ENCODE measurements at places on chromosomes 3 and 15. TPM values are rescaled to one million over a fixed set of nuclear protein-coding genes. Genes with fewer than 3 reads are reported as not detected.

Gene GASK1A
- total RNA-seq: not detected

GRCh38 chr3:155697542-155697941 is 47.3 kb downstream of the PLCH1 start:
- DNase-seq: no peak

Gene KBTBD8
- total RNA-seq: 8.3 TPM

- no peak for DNase-seq
These were observed 118.5 kb upstream of the ABHD17C start for GRCh38 chr15:80576519-80577090.

Gene IQCF5
- not detected for total RNA-seq

DNA sequence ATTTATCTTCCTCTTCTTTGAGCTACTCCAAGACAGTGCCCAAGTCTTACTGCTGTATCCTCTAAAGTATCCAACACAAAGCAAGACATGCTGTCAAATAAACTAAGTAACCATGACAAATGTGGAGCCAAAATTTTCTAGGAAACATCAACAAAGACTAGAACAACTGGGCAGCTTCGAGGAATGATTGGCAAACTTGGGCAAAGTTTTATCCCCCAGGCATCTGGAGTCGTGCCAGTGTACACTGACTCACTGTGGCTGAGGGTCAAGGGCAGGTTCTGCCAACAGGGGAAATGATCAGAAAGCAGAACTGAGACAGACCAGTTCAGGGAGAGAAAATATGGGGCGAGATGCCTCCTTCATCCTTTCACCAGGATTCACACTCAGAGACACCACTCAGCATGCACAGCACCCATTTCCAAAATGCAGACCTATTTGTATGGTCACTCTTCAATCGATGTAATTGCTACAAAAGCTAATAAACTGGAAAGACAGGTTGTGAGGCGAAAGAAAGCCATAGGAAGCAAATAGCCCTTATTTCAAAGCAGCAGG is 65.8 kb downstream of the MB21D2 start:
- DNase-seq: no peak

GRCh38 chr3:51813539-51813938 is 34.5 kb upstream of the IQCF6 start:
- DNase-seq: no peak

Gene RPL29
- total RNA-seq: 1,423 TPM

DNA sequence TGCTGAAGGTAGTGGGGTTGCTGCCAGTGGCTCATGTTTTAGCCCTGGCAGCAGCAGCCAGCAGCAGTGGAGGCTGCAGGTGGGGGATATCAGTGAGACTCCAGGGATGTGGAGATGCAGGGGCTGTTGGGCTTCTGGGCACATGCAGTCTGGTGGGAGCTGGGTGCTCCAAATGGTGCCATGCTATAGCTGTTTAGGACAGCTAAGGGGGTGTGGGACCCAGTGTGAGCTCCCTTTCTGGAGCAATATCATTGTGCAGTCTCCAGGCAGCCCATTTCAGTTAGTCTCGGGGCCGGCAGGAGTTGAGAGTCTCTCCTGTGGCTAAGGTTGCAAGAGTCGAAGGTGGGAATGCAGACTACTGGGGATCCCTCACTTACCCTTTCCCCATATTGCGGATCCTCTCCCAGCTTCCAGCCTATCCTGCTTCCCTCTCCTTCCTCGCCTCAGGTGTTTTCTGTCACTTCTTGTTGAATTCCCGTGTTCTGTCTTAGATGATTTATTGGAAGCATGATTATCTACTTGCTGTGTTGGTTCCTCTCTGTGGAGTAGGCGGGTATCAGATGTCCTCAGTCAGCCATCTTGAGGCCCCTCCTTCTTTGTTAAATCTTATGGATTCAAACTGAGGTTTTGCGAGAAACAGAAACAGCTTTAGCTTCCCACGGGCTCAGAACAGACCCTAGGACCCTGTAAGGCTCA is 112.0 kb downstream of the FAM43A start:
- DNase-seq: no peak

DNA sequence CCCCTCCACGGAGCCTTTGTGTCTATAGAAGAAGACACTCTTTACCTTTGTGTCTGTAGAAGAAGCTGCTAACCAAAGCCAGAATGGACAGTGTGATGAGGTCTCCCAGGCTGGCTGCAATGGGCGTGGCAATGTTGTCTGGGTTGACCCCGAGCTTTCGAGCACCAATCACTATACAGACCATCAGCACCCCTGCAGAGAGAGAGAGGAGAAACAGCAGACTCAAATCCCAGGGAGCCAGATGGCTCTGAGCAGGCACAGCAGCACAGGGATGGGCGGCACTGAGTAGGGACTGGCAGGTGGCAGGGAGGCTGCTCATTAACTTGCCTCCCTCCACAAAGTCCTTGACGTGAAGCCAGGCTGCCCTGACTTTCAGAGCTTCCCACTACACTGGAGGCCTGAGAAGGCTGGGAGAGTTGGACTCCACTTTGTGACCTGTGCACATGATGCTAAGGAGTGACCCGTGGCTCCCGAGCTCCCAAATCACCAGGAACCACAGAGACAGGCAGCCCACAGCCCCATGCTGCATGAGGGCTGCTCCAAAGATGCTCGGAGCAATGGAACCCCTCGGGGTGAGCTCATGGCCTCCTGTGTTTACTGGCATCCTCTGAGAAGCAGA is 53.9 kb downstream of the ROPN1B start:
- no peak for DNase-seq

- DNase-seq: no peak
These were observed 13.1 kb upstream of the SEC13 start for GRCh38 chr3:10334042-10334441.

DNA sequence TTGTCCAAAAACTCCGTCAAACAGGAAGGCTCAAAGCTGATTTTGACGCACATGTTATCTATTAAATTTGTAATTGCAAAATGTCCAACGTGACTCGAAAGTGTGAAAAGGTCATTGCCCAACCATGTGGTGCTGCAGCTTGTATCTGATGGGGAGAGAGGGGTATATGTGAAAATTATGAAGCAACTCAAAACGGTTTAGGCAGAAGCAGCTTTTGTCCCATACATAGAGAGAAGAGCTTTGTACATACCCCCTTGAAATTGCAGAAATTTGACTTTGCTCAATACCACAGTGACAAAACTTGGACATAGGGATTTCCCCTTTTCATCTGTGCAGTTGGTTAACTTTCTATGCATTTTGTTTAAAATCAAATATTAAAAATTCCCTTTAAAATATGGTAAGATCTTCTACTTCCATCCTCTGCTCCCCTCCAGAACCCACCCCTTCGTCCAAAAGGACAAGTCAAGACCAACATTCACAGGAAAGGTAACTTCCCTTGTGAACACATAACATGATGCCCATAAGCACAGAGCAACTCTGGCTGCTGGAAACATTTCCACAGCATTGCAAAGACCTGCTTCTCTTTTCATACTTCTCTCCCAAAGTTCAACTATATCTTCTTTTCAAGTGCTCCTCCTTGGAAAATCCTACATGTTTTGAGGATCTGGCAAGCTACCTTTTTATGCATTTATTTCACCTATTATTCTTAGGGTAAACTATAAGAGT is 253.7 kb upstream of the THBS1 start:
- no peak for DNase-seq

DNA sequence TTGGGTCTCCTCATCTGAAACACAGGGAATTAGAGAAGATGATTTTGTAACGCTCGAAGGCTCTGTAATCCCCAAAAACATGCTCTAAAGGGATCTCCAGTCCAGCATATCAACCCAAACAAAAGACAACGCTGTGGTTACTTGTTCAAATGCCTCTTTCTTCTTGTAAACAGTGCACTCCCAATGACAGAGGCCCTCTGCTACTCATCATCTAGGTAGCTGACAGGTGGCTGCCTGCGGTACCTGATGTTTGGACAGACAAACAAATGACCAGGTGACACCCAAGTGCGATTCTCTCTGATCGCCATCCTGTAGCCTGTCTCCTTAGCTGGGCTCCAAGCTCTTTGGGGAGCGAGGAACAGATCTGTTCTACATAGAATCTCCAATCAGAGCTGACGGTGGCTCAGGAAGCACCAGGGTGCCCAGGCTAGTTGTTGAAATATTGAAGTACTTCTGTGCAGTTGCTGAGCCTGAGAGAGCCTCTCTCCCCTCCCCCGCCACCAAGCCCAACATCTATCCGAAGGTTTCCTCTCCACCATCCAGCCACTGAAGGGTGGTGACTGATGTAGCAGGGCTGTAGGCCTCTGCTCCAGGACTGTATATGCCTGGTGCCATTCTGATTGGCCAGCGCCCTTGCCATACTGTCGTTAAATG is 238.7 kb downstream of the XXYLT1 start:
- no peak for DNase-seq

GRCh38 chr3:57652203-57652602 is 40.7 kb downstream of the DENND6A start:
- no peak for DNase-seq

GRCh38 chr15:74833376-74834107 is 7.1 kb downstream of the CPLX3 start:
- no peak for DNase-seq

DNA sequence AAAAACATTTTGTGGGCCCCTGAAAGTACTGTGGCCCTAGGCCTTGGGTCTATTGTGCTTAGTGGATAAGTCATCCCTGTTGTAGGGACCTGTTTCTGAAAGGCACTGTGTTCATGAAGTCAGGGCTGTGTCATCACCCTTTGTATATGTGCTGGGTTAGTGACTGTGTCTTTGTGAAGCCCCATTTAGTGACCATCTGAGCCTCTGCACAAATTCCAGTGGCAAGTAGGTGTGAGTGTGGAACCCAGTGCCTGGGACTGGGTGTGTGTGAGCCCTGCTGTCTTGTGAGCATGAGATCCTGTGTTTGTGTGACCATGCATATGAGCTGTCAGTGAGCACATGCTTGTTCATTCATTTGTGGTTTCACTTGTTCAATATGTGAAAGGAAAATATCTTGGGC is 1.2 kb upstream of the HYAL1 start:
- DNase-seq: no peak

Gene EXOSC7
- total RNA-seq: 35.8 TPM

DNA sequence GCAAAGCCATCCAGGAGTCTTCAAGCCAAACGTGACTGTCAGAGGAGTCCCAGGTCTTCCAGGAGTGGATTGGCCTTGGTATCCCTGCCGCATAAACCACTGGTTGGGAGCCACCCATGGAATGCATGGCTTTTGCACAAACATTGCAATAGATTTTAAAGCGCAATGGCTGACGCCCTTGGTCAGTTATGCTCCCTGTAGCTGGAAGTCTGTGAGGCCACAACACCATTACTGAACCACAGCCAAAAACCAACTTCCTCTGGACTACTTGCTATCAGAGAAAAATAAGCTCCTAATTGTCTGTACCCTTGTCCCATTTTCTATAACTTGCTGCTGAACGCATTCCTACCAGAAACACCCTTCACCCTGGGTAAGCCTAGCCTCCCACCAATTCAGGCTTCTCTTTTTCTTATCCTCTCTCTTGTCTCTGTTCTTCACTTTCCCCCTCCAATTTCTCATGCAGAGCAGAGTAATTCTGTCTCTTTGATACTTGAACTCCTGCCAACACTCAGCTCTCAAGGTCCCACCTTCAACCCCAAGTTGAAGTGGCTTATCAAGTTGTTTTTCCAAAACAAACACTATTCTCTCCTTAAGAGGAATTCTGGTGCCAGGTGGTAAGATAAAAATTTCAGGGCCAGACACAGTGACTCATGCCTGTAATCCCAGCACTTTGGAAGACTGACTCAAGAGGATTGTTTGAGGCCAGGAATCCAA is 176.4 kb upstream of the UBE2E1 start:
- DNase-seq: no peak

GRCh38 chr3:192063570-192063969 is 602.6 kb downstream of the PYDC2 start:
- DNase-seq: no peak
